ENCODE measurements at places on chromosomes 3 and 15.

DNA sequence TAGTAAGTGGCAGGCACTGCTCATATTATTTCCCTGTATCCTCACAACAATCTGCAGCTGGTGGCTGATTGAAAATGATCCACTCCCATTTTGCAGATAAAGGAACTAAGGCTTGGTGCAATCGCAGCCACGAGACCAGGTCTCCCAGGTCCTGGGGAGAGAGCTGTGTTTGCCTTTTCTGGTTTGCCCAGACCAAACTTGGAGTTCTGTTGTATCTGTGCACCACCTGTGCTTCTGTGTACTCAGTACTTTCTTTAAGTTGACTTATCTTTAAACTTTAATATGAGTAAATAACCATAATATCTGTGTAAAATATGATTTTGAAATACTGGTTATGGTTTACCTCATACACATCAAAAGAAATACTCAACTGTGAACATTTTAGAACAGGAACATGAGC, 625.7 kb upstream of the CFAP20DC start:
- DNase-seq, result no peak

- peak; percentile 34 for DNase-seq
Measured at GRCh38 chr3:184710870-184711492, 883 bp downstream of the MAGEF1 start.

GRCh38 chr3:31369637-31370379, 162.9 kb upstream of the STT3B start:
- DNase-seq, result no peak

- DNase-seq, result no peak
Measured at GRCh38 chr3:173938159-173938558, 540.6 kb downstream of the NLGN1 start.

- DNase-seq, result peak; percentile 77
Measured at GRCh38 chr3:182793663-182794454, 555 bp downstream of the ATP11B start.
